NCI-H1436 treated with DMSO at 0.1 percent for 48 hours (cell line): ENCODE measurements at places on chromosomes 1 and 21.

GRCh38 chr1:21620496-21620895 lies 48.7 kb downstream of the RAP1GAP start:
- DNase-seq, result no peak

DNA sequence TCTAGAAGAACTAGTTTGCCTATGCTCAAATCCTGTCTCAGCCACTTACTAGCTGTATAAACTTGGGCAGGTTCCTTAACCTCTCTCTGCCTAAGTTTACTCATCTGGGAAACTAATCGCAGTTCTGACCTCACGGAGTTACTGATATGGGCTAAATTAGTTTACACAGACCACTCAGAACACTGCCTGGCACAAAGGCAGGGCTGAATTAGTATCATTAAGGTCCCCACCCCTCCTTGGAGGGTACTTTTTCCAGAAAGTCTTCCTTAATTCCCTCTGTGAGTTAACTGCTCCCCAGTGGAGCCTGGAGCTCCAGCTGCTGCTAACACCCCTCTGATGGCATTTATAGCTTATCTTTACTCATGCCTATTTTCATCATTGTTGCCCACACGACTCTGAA lies 40.3 kb downstream of the SSBP3 start:
- DNase-seq, result no peak

GRCh38 chr1:203183828-203184227 lies 2.7 kb downstream of the CHI3L1 start:
- no peak for DNase-seq

DNA sequence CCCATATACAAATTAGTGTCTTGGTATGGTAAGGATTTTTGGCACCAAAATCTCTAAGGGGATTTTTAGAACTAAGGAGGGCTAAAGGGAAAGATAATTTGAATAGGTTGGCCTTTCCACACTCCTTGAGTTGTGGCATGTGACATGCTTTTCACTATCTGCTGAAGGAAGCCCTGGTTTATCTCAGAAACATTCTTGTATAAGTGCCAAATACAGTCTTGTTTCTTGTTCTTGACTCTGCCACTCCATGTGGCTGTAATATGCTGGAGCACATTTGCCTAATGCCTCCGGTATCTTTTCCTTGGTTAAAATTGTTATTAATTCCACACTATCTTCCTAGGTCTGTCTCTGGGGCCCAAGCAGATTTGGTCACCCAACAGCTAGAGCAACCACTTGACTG lies 457.0 kb downstream of the USP25 start:
- DNase-seq, result no peak

DNA sequence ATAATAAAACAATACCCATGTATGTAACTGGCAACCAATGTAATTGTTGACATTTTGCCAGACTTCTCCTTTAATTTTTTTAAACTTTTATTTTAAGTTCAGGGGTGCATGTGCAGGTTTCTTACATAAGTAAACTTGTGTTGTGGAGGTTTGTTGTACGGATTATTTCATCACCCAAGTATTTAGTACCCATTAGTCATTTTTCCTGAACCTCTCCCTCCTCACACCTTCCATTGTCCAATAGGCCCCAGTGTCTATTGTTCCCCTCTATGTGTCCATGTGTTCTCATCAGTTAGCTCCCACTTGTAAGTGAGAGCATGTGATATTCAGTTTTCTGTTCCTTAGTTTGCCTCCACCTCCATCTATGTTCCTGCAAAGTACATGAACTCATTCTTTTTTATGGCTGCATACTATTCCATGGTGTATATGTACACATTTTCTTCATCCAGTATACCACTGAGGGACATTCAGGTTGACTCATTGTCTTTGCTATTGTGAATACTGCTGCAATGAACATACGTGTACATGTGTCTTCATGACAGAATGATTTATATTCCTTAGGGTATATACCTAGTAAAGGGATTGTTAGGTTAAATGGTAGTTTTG lies 6.7 kb downstream of the DEPDC1 start:
- DNase-seq, result no peak

DNA sequence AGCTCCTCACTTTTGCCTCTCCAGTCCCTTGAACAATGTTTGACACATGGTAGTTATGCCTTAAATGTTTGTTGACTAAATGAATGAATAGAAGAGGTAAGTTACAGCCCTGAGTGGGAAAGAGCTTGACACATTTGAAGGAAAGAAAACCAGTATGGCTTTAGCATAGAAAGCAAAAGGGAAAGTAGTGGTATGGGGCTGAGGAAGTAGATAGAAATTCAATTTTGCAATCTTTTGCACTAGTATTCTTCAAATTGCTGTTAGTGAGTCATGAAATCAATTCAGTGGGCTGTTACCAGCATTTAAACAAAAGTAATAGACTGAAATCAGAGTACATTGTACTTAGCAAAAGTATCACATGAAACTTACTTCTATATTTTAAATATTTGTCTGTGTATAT lies 21.1 kb downstream of the PLA2G4A start:
- no peak for DNase-seq

DNA sequence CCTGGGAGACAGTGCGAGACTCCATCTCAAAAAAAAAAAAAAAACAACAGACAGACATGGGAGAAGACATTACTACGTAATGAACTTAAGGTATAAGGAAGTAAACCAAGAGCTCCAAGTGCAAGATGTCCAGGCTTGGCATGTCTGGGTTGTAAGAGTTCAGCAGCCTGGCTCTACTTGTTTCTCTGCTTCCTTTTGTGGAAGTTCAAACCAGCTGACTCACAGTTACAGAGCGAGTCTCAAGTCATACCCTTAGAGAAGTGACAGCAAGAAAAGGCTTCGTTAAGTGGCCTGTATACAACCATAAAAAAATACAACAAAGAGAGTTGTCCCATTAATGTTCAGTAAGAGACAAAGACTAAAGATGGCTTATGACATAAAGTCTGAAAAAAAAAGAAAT lies 1.3 kb downstream of the RIT1 start:
- DNase-seq, result no peak

GRCh38 chr1:244087611-244088010 lies 36.5 kb downstream of the ZBTB18 start:
- DNase-seq, result no peak

- no peak for DNase-seq
Measured at GRCh38 chr1:61539720-61540462, 185.1 kb downstream of the TM2D1 start.

DNA sequence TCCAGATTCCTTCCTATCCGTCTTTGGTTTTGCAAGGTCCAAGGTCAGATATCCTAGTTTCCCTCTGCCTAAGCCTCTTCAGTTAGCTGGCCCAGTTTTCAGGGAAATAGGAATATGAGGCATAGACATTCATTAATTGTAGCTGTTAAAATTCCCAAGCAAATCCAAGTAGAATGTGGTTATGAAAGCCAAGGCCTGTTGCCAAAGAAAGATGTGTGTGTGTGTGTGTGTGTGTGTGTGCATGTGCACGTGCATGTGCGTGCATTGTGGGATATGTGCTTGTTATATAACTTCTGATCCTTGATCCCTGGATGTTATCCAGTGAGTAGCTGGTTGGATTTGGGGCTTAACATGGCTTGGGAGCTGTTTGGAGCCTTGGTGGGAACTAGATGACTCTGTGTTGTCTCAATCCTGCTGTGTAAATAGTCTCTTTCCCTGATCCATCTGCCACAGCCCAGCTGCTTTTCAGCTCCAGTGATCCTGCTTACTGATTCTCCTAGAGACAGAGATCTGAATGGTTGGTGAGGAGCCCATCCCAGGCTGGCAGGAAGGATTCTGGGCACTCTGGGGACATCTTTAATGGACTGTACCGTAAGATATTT lies 70.6 kb upstream of the GCLM start:
- no peak for DNase-seq

GRCh38 chr1:233334092-233334491 lies 6.6 kb downstream of the MAP3K21 start:
- no peak for DNase-seq

DNA sequence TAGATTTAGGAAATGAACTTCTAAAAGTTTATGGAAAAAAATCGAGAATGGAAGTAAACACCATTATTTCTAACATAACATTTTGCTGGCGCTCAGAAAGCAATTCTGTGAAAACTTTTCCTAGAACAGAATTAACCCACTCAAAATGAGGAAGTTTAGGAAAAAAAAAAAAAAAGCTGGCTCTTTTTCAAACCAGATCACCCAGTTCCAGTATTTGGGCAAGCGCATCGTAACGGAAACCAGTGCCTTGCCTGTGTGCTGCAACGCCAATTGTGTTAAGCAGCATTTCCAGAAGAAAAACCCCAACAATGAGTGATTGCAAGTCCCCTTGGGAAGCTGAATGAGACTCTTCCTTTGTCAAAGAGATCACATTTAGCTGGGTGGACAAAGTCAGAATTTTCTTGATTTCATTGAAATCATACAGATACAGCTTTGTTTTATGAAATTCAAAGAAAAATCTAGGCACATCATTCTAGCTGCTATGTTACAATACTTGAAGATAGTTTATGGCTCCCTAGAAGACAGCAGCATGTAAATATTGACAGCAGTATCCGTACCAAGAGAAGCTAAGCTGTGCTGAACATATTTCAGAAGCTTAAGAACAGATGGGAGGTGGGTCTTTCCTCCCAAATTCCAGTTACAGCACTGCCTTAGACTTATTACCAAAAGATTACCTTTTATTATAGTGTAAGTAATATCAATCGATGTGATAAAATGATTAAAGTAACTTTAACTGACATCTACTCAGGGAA lies 113.4 kb downstream of the ERG start:
- no peak for DNase-seq

DNA sequence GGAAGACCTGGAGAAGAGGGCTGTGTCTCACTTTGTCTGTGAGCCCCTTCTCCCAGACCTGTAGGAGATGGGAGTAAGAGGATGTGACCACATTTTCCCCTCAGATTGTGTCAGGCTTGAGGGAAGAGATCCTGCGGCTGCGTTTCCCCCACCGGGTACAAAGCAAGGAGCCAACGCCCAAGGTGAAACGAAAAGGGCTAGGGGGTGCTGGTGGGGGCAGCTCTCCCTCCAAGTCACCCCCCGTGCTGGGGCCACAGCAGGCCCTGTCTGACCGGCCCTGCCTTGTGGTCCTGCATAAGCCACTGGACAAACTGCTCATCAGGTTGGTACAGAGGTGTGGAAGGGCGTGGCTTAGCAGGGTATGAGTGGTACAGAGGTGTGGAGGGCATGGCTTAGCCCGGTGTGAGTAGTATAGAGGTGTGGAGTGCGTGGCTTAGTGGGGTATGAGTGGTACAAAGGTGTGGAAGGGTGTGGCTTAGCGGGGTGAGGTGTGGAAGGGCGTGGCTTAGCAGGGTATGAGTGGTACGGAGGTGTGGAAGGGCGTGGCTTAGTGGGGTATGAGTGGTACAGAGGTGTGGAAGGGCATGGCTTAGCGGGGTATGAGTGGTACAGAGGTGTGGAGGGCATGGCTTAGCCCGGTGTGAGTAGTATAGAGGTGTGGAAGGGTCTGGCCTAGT lies 30.6 kb downstream of the HYI start:
- DNase-seq, result no peak

DNA sequence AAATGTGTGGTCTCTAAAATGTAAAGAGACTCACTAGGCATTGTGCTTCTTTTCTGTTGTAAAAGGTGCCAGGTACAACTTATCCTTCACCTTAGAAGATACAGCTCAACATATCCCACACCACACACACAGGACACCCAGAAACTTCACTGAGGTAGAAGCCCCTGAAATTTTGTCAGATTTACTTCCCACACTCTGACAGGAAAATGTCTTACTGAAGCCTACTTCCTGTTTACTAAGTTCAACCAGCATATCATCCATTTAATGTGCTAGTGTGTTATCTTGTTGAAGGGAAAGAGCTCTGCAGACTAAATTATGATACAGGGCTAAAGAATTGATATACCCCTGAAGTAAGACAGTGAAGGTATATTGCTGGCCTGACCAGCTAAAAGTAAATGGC lies 39.9 kb upstream of the INSL5 start:
- DNase-seq, result no peak

DNA sequence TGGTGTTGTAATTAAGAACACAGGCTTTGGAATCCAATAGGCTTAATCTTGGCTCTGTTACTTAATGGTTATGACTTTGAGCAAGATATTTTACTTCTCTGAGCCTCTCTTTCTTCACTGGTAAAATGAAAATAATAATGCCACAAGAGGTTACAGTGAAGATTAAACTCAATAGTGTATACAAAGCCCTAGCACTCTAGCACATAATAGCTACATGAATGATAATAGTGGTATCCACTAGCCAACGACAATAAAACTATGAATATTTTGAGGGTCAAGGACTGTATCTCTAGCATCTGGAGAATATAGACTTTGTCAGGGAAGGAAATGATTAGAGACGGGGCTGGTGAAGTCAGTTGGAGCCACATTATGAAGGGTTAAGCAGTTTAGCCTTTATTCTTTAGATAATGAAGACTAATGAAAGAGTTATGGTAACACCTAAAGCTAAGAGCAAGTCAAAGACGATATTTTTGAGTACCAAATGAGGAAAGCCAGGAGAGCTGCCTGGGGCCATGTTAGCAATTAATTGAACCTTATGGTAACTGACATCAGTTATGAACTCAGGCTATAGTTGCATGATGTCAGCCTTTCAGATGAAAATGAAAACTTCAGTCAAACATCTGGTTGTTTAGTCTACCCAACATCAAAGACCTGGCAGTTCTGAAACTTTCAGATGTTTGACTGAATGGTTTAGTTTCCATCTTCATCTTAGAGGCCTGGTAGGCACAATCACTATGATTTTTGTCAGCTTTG lies 32.8 kb upstream of the RNF11 start:
- DNase-seq, result no peak

GRCh38 chr1:234730770-234731568 lies 121.0 kb upstream of the IRF2BP2 start:
- DNase-seq, result no peak

DNA sequence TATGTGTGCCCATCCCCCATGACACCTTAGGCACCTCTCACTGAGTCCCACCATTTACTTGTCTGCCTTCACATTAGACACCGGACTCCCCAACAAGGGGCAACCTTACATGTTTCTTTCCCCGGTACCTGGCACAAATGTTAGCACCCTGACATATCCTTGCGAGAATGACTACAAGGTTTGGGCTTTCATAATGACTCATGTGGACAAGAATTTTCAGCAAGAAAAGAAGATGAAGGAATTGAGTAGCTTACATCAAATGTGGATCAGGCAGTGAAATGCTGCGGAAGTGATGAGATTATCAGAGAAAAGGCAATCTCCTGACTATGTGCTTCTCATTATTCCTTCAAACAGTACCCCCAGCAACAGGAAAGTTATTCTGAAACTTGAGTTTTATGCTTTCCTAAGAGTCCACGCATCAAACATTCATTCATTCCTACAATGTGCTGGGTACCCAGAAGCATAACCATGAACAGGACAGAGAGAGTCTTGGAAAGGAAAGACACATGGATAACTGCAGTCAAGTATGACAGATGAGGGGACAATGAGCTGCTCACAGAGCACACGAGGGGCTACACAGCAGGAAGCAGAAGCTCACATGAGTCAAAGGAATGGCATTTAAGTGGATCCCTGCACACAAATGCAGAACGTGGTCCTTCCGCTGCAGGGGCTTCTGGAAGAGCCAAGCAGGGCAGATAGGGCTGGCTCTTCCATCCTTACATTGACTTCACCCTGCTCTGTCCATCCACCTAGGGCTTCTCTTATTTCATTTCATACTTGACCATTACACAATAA lies 112.1 kb downstream of the PCNX2 start:
- no peak for DNase-seq
